ENCODE measurements at places on chromosomes 16 and 17.

- no peak for DNase-seq
Measured at GRCh38 chr17:31583772-31584356, 192.4 kb downstream of the RAB11FIP4 start.

GRCh38 chr17:28707339-28707720, 4.4 kb downstream of the PROCA1 start:
- DNase-seq, result no peak

DNA sequence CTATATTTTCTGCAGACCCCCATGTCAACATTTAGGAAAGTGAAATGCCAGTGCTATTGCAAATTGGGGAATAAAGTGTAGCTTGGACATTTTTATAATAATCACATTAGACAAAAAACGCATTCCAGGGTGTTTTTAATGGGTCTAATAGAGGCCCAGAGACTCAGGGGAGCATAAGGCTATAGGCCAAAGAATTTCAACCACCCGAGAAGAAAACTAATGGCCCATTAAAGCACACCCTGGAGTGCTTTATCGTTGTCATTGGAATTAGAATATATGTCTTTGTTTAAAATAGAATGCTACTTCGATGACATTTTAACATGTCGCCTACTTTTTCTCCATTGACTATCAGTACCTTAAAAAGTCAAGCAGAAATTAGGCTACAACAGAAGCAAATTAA, 414.1 kb upstream of the CDH8 start:
- no peak for DNase-seq

GRCh38 chr16:1380195-1380594, 28.5 kb downstream of the GNPTG start:
- no peak for DNase-seq

GRCh38 chr17:5485270-5486205, at the start of gene DERL2:
Gene DERL2 (minus strand): TSS chr17:5486178. CDS start chr17:5486161, 17 bp downstream.
- DNase-seq, result no peak

- DNase-seq, result no peak
Measured at GRCh38 chr16:68503334-68503733, 35.8 kb upstream of the ZFP90 start.

- no peak for DNase-seq
Measured at GRCh38 chr17:80666867-80667266, 122.2 kb downstream of the RPTOR start.

DNA sequence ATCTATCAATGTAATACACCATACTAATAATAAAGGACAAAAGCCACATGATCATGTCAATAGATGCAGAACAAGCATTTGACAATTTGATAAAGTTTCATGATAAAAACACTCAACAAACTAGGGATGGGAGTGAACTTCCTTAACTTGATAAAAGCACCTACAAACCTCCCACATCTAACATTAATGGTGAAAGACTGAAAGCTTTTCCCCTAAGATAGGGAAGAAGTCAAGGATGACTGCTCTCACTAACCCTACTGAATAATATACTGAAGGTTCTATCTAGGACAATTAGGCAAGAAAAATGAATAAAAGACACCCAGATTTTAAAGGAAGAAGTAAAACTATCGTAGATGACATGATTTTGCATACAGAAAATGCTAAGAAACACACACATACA, 10.4 kb upstream of the DYNLL2 start:
- DNase-seq, result no peak
